ENCODE measurements at places on chromosomes 4 and X.
A peak's percentile ranks its signal among the peaks of the same experiment; 100 is the strongest.

GRCh38 chrX:111585337-111585736 lies 73.9 kb downstream of the SERTM2 start:
- no peak for DNase-seq

DNA sequence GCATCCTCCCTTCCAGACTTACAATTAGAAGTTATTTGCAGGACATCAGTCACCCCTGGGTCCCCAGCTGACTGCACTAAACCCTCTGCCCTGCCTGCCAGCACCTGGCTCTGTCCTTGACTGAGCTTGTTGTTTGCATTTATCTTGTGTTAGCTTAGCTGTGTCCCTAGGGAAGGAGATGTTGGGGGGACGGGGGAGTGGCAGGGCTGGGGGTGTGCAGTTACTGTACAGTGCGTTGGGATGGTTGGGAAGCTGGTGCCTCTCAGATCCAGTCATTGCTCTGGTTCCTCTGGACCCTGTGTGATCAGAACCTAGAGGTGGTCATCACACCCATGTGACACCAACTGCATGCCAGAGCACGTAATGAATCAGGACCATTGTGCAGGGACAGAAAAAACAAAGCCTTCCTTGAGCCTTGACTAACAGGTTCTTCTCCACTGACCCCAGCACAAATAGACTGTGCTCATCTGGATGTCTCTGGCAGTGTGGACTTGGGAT lies 32.7 kb upstream of the PROM1 start:
- no peak for DNase-seq

- DNase-seq, result no peak
Observed at GRCh38 chr4:33176566-33176965, 2456.4 kb downstream of the PCDH7 start.

GRCh38 chrX:54447461-54447860 lies 7.3 kb downstream of the TSR2 start:
- no peak for DNase-seq

DNA sequence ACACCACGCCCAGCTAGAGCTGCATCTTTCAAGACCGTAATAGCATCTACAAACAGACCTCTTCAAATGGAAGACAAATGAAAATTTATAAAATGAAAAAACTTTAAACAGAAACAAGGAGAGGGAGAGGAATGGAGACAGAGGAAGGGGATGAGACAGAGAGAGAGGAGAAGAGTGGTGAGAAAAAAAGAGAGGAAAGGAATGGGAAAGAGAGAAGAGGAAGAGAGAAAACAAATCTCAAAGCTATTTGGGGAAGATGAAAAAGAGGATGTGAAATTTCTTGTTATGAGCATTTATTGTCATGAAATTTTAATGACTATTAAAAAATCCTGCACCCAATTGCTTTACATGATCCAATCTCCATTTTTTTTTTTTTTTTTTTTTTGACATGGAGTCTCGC lies 726.9 kb downstream of the GRID2 start:
- no peak for DNase-seq

DNA sequence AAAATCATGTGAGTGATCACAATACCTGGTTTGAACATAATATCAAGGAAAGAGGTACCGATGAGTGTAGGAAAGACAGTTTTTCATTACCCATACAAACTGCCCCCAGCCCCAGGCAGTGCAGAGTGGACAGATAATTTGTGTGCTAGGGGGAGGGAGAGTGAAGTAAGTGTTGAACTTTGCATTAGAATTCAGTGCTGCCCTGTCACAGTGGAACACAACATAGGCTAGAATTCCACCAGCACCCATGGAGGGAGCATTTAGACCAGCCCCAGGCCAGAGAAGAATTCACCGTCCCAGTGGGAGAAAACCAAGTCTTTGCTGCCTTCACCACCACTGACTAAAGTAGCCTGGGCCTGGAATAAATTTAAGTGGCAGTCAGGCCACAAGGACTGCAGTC lies 107.3 kb downstream of the SCLT1 start:
- DNase-seq, result no peak

- no peak for DNase-seq
Observed at GRCh38 chrX:39491548-39492297, 606.0 kb downstream of the BCOR start.

- DNase-seq, result no peak
Observed at GRCh38 chr4:88003261-88003660, 4.2 kb upstream of the PKD2 start.

DNA sequence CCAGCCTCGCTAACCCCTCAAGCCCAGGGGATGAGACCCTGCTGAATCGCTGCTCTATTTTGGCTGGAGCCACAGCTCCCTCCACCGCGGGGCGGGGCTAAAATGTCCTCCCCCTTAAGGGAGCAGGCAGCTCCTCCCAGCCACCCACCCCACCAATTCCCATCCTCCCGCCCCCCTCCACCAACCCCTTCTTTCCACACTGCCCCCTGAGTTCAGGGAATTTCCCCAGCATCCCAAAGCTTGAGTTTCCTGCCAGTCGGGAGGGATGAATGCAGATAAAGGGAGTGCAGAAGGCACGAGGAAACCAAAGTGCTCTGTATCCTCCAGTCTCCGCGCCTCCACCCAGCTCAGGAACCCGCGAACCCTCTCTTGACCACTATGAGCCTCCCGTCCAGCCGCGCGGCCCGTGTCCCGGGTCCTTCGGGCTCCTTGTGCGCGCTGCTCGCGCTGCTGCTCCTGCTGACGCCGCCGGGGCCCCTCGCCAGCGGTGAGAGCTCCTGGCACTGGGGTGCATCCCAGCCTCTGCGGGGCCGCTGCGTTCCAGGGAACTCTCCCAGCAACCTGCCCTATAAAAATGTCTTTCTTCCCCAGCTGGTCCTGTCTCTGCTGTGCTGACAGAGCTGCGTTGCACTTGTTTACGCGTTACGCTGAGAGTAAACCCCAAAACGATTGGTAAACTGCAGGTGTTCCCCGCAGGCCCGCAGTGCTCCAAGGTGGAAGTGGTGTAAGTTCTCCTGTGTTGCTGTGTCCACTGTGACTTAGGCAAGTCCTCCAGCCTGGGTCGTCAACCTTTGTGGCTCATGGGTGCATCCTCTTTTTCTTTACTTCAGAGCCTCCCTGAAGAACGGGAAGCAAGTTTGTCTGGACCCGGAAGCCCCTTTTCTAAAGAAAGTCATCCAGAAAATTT lies at the start of gene CXCL6:
Gene CXCL6 (plus strand): TSS at position 306 of the 907 bp plus-strand sequence. CDS start 73 bp downstream, at position 379.
- no peak for DNase-seq

- no peak for DNase-seq
Observed at GRCh38 chr4:96150466-96150865, 310.6 kb downstream of the PDHA2 start.

GRCh38 chrX:115330498-115331168 lies 41.1 kb downstream of the LUZP4 start:
- no peak for DNase-seq

- no peak for DNase-seq
Observed at GRCh38 chrX:130482871-130483270, 81.1 kb downstream of the RBMX2 start.

DNA sequence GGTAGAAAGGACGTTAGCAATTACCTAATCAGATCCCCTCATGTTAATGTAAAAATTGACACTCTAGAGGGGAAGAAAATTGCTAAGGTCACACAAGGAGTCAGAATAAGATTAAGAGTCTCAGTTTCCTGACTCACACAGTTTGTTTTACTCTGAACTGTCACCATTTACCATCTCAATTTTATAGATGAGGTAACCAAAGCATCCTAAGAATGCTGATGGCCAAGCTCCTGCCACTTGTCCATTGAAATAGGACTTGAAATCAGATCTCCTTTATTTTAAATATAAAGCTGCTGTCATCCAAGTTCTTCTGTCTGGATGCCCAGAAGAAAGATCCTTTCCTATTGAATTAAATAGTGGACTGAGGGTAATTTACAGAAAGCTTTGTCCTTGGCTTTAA lies 114.8 kb upstream of the VAMP7 start:
- no peak for DNase-seq

DNA sequence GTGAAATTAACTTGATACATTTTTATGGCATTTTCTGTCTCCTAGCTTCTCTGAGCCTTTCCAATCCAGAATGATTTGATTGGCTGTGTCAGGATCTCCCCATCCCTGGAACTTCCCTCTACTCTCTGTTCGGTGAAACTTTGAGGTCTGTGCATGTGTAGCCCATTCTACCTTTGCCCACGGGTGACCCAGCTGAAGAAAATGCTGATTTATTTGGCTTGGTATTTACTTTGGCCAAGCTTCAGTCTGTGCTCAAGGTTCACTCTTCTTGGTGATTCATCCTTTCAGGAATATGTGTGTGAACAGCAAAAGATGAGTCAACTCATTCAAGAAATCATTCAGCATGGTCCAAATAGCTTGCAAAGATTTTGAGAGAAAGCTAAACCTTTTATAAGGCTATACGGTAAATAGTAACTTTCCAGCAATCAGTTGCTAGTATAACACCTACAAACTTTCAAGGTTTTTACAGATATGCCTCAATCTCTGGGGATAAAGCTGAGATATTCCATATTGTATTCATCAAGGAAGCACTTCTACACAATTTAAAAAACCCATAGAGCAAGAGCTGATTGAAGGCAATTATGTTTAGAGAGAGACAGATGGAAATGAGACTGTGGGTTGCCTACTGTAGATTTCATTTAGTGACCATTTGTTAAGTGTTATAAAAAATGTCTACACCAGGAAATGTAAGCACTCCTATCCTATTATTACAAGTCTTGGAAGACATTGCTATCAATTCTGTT lies 233.9 kb upstream of the CXXC4 start:
- peak; percentile 5 for DNase-seq

DNA sequence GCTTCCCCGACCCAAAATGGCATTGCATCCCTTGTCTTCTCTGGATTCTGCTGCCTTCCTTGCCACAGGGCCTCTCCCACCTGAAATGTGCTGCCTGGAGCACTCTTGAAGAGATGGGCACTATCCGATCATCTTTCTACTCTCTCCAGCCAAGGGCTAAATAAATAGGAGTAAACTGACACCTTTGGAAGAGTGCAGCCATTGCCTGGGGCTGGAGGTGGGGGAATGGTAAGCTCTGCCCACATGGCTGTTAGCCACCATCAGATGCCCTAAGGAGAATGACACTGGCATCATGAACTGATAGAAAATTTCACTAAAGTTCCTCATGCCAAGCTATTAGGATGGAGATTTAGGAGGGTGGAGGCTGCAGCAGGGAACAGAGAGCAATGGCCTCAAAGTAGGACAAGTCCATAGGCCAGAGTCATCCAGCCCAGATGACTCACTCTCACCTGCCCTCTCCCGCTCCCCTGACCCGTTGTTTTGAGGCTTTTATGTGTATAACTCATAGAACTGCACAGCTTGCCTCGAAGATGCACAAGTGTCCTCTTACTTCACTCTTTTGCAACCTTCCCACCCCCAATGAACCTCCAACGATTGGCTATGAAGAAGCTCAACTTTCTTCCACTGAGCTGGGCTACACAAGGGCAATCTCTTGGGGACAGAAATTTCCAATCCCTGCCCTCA lies 822 bp upstream of the PFKFB1 start:
- no peak for DNase-seq

DNA sequence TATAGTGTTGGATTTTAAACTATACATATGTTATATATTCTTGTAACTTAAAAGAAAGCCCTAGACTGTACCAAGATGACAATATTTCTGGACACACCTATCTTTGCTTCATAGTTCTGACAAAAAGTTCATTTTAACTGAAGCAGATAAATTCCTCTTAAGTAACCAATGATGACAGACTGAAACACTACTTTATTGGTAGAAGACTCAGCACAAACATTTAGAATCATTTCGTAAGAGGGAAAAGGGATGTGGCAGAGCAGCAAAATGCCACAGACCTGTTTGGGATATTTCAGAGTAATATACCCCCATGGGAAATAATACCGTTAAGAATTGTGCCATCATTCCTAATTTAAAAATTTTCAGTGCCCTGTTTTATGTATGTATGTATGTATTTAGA lies 56.2 kb downstream of the APOO start:
- no peak for DNase-seq

GRCh38 chr4:78601013-78601412 lies 49.4 kb downstream of the ANXA3 start:
- no peak for DNase-seq

DNA sequence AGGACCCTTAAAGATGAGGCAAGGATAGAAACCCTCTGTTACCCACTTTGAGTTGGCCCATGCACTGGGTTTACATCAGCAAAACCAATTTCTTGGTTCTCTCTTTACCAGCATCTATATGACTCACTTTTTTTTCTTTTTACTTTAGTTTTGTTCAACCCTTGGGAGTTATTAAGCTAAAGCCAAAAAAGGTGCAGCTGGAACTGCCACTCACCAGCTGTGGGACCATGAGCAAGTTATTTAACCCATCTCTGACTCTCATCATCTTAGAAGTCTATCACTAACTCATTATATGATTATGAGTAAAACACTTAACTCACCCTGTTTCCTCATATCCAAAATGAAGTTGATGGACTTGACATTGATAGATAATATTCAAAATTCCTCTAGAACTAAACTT lies 53.4 kb downstream of the GABRB1 start:
- DNase-seq, result no peak

- no peak for DNase-seq
Observed at GRCh38 chrX:44227991-44228390, 115.5 kb downstream of the EFHC2 start.

DNA sequence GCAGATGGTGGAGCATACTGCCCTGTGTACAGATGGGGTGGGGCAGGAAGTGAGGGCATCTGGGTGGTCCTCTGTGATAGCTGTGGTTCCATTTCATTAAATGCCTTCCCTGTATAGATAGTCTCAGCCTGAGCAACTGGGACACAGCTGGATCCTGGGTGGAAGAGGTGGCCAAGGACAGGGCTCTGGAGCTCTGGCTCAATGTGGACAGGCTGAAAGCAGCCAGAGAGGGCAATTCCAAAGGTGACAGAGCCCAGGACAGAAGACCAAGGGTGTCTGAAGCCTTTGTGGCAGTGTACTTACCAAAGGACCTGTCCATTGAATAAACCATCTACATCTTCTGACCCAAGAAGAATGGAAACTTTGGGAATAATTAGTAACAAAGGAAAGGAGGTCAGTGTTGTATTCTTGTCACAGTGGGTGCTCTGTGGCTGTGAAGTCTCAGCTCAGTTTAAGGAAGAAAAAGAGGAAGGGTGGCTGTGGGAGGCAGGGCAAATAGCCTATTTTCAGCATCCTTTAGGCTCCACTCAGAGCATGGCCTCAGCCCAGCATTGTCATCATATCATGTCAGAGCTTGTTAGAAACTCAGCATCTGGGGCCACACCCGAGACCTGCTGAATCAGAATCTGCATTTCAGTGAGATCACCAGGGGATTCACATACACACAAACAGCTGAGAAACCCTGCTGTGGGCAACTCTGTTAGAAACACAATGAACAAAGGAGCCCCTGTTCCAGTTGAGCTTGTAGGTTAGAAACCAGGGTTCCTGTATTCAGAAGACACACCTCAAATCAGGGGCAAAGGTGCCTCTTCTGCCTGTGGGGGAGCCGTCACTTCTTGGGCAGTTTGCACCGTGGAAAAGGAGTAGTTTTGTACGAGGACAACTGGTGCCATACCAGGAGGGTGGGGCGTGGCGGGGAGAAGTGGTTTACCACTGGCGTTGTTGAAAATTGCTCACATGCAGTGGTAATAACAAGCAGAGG lies 168.6 kb downstream of the PTTG2 start:
- no peak for DNase-seq

GRCh38 chr4:128461291-128462102 lies 173.9 kb upstream of the PGRMC2 start:
- DNase-seq, result peak; percentile 86
